NCI-H2171 (cell line): ENCODE measurements at places on chromosomes 5 and 9.

DNA sequence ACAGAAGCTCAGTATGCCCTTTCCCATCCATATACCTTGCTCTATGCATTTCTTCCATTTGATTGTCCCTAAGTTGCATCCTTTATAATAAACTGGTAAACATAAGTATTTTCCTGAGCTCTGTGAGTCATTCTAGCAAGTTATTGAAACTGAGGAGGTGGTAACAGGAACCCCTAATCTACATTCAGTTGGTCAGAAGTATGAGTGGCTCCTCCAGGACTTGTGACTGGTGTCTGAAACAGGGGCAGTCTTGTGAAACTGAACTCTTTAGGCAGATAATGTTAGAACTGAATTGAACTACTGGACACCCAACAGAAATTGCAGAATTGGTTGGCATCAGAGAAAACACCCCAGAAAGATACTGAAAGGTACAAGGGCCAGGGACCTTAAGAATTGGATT is 133.1 kb upstream of the POU5F2 start:
- DNase-seq: no peak

- no peak for DNase-seq
These were observed 139.2 kb upstream of the SLC30A5 start for GRCh38 chr5:68954618-68954910.

DNA sequence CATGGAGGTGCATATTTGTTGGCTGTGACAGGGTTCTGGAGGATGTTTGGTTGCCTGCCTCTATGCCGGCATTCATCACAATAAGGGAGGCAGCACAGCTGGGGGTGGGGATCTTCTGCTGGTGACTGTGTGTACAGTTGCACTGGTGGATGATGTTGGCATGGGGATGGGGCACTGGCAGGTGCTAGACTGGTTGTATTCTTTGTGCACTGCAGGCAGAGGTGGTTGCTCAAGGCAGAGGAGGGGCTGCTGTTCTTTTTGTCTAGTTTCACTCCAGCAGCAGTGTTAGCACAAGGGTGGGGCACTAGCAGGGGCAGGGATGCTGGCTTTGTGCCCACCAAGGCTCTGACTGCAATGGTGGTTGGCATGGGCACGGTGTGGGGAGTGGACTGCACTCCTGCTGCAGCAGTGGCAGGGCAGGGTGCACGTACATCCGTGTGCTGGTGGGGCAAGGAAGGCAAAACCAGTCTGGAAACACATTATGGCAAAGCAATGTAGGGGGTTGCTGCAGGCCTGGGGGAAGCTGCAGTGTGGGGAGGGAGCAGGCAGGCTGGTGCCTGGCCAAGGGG is 69.3 kb downstream of the ISOC1 start:
- DNase-seq: no peak

DNA sequence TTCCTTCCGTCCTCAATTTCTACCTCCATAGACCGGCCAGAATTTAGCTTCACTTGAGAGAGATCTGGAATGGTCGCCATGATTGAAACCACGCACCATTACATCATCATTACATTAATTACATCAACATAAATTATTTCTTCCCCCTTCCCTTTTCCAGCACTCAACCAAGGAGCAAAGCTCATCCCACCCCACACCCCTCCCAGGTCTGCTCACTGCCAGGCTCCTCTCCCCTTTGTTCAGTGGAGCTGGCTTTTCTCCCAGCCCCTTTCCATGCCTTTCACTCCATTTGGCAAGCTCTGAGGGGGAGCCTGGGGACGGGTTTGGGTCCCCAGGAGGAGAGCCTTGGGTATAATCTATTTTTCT is 8.4 kb downstream of the RACK1 start:
- DNase-seq: no peak

- DNase-seq: no peak
These were observed 28.1 kb downstream of the SLC22A4 start for GRCh38 chr5:132322266-132322665.

GRCh38 chr9:34496149-34496712 is 26.6 kb downstream of the ENHO start:
- no peak for DNase-seq

DNA sequence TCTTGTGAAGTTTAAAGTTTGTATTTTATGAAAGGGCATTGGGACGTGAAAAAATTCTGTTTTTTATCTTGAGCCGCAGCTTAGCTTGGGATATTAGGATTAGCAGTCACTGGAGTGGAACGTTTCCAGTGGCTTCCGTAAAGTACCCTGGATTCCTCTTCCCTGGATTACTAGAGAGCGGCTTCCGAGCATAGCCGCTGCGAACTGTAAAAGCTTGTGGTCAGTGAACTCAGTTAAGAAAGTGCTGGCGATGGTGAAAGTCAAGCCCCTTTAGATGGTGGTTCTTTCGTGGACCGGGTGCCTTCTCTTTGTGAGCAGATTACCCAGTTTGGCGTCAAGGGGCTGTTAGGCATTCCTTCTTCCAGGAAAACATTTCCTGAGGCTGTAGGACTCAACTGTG is 168.1 kb downstream of the KDM4C start:
- no peak for DNase-seq

DNA sequence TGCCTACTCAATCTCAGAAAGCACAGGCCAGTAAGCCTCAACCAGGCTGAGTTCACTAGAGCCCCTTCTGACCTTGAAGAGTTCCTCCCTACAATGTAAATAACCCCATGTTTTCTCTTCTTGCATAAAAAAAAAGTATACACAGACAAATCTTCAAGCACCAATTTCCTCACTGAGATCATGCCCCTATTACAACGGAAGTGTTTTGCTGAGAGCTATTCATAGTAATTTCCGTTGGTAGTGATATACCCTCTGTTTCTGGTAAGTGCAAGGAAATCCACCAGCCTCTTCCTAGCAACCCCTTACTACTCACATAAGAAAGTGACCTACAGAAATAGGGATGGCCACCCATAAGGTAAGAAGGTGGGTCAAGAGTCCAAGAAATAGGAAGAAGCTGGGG is 76.4 kb upstream of the TARS1 start:
- DNase-seq: no peak

- no peak for DNase-seq
These were observed 462.2 kb upstream of the DMAC1 start for GRCh38 chr9:8261737-8262136.

DNA sequence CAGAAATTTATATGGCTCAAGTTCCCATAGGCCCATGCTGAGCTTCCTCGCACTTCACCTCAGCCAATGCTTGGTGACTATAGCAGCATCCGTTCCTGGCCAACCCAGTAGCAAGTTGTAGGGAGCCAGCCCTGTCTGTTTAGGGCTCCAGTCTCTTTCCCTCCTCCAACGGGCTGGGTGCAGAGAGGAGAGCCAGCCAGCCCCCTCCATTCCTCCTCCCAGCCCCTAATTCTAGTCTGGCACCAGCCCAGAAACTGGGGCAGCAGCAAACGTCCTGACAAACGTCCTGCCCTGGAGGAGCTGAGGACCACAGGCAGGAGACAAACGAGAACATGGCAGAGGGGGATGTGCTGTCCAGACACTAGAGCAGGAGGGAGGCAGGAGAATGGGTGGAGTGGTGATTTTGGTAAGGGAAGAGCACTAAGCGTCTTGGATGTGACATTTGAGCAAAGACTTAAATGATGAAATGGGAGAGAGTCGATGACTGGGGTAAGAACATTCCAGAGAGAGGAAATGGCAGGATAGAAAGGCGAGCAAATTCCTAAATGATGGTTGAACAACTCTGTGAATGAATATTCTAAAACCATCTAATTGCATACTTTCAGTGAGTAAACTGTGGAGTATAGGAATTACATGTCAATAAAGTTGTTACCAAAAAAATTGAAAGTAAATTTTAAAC is 222.5 kb upstream of the DAPK1 start:
- DNase-seq: no peak

DNA sequence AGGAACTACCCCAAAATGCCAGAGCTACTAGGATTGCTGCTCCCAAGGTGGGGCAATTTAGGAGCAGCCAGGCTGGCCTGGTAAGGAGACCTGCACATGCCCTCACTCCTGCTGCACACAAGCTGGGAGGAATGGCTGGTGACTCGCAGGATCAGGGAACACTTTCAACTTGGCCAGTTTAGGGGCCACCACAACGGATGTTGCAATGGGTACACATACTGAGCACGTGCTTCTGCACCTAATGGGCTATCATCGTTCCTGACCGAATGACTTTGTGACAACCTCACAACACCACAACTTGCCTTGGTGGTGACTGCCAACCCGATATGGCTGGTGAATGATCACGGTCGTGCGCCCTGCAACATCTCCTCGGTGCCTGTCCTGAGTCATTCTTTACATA is 172.0 kb downstream of the ROR2 start:
- DNase-seq: no peak

GRCh38 chr5:128669803-128670202 is 131.8 kb upstream of the FBN2 start:
- no peak for DNase-seq

DNA sequence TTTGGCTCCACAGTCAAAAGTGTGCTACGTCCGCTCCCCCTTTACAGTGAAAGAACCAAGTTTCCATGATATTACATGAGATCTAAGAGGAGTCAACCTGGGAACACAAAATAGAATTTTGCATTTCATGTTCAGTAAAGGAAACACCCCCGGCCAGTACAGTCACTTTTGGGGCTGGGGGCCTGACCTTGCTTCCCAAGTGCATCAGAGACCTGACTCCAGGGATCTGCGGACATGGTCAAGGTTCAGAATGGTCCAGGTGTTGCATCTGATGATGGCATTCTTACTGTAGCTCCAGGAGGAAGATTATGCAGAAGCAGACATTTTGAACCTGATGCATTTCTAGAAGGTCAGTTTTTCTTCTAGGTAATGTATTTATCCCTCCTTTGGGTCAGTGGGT is 39.8 kb downstream of the AK8 start:
- no peak for DNase-seq

- no peak for DNase-seq
These were observed 108.3 kb upstream of the KIF2A start for GRCh38 chr5:62197697-62198096.

DNA sequence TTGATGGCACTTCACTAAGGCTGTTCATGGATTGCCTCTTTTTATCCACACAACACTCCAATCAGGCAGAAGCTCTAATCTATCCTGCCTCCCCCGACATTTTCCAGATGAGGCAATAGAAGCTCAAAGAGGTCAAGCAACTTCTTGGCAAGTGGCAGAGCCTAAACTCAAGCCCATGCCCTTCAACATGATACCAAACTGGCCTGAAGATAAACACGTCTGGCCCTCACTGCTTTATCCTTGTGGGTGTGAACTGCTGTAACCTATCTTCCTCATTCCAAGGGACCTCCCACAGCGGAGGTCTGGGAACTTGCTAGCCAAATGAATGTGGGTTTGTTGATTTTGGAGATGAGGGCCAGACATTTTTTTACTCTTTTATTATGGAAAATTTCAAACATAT is 9.5 kb downstream of the SLC35A4 start:
- DNase-seq: no peak

DNA sequence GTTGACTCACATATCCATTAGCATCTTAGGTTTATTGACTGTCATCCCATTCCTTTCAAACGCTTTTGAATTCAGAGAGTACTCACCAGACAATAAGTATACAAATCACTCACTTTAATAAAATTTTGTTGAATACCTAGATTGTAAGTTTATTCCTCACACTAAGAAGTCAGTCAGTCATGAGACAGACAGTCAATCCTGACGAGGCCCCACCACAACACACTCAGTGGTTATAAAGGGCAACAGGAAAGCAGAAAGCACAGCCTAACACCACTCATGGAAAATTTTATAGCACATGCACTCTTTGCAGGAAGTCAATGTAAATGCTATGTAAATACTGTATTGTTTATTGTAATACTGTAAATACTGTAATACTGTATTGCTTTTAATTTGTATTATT is 176.3 kb upstream of the PTGER4 start:
- no peak for DNase-seq

GRCh38 chr5:172145870-172146747 is 41.9 kb downstream of the STK10 start:
- no peak for DNase-seq

- DNase-seq: no peak
These were observed 229.3 kb downstream of the SLF1 start for GRCh38 chr5:94847726-94848125.

- DNase-seq: no peak
These were observed 33.4 kb upstream of the VDAC1 start for GRCh38 chr5:134038138-134038537.

DNA sequence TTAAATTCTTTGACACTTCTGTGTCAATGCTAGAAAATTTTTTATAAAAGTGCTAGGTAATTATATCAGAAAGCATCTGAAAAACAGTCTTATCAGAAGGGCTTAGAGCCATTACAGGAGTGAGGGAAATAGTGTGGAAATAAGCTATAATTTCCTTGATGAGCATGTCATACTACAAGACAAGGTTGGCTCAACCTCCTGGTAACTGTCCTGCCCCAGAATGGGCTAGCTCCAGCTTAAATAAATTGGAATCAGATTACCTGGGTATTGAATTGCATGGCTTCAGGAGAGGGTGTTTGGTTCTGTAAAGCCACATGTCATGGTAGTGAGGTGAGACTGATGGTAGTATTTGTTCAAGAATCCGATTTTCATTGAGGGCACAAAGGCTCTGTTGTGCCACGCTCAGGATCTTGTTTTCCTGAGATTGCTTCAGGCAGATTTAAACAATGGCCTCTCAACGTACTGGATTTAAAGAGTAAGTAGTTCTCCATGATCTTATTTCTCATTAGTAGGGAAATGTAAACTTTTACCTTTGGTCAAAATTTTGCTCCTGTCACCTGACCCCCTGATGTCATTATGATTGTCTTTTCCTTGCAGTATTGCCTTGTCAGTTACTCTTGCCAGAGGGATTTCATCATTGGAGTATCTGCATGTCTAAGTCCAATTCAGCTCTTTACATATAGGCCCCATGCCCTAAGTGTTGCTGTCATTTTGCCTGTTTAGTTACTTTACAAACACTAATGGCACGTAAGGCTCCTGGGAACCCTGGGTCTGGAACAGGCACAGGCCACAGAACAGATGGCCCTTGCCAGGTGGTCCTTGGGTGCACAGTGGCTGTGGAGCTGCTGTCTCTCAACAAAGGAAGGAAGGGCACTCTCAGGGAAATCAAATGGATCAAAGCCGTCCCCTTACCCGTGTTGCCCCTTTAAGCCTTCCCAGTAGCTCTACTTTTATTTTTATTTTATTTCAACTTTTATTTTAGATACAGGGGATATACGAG is 21.3 kb downstream of the TRIO start:
- DNase-seq: peak; percentile 69

DNA sequence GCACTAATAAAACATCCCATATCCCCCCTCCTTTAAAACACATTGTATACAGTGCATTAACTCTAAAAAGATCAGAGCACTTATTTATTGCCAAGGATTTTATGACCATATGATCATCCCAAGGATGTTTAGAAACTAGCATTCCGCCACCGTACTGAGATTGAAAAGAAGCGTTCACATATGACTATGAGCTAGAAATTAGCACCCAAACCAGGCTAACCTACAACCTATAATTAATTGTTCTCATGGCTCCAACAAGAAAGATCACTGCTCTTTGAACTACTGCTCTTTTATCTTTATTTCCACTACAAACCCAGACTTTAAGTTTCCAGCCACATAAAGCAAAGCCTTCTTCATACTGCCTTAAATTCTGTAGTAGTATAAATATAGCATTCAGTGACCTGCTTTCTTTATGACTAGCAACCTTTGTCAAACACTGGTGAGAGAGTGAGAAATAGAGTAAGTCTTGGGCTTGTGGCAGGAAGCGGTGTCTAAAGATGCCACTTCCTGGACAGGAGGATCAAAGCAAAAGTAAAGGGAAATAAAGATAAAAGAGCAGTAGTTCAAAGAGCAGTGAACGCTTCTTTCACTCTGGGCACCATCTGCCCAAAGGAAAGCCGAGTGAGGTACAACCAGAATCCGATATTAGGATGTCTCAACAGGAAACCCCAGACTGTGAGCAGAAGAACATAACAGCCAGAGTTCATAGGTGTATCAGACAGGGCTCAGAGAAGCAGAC is 151.1 kb upstream of the ERCC6L2 start:
- DNase-seq: no peak

- DNase-seq: no peak
These were observed 1.6 kb downstream of the ITK start for GRCh38 chr5:157182143-157182757.
